Left lung (tissue), 14 donors: ENCODE measurements at places on chromosomes 2 and 18.

DNA sequence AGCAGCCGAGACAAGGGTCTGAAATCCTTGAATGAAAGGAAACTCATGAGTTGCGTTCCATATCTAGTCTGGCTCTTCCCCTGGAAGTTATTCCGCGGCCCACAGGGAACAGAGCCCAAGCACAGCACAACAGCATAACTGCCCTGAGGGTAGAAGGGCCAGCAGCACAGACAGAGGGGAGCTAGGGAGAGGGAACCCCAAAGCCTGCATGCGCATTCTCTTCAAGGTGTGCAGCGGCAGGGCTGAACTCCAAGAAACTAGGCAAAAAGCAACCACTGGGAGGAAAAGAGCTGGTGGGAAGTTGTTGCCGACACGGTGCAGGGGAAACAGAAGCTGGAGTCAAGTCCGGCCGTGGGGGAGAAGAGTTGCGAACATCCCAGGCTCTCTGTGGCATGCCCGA, 11.8 kb downstream of the GPR148 start:
- DNase-seq = no peak

DNA sequence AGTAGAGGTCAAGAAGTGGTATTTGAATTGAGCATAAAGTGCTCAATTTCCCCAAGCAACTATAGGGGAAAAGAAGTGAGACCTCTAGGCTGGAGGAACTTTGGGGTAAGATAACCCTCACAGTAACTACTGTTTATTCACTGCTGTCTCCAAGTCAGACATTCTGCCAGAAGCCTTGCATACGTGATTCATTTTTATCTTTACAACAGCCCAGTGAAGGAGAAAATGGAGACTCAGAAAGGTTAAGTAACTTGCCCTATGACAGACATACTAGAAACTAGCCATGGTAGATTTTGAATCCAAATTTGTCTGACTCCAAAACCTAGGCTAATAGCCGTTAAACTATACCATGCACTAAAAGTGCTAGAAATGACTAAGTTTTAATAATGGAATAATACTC, 28.4 kb downstream of the DNAJC10 start:
- DNase-seq = no peak

GRCh38 chr2:59182249-59182648, 941.1 kb upstream of the FANCL start:
- DNase-seq = no peak

DNA sequence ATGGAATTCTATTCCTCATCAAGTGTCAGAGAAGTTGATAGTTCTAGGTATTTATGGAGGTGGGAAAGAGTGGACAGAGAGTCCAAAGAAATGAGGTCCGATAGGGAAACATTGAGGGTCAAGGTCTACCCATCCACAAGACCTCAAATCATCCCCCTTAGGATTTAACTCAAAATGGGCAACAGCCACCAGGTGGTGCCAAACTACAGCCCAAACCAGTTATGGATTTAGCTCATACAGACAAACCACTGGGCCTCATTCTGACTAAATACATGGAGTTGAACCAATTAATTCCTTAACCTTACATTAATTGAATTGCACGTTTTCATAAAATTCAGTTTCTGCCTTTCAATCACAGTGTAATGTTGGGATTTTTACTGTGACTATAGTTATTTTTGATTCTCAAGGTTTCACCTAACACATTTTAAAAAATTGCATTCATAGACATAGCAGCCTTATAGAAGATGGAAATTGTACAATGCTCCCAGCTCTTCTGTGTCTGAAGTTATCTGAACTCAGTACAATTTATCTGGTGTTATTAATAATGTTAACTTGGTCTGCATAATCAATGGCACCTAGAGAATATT, 98.2 kb upstream of the HNMT start:
- no peak for DNase-seq

DNA sequence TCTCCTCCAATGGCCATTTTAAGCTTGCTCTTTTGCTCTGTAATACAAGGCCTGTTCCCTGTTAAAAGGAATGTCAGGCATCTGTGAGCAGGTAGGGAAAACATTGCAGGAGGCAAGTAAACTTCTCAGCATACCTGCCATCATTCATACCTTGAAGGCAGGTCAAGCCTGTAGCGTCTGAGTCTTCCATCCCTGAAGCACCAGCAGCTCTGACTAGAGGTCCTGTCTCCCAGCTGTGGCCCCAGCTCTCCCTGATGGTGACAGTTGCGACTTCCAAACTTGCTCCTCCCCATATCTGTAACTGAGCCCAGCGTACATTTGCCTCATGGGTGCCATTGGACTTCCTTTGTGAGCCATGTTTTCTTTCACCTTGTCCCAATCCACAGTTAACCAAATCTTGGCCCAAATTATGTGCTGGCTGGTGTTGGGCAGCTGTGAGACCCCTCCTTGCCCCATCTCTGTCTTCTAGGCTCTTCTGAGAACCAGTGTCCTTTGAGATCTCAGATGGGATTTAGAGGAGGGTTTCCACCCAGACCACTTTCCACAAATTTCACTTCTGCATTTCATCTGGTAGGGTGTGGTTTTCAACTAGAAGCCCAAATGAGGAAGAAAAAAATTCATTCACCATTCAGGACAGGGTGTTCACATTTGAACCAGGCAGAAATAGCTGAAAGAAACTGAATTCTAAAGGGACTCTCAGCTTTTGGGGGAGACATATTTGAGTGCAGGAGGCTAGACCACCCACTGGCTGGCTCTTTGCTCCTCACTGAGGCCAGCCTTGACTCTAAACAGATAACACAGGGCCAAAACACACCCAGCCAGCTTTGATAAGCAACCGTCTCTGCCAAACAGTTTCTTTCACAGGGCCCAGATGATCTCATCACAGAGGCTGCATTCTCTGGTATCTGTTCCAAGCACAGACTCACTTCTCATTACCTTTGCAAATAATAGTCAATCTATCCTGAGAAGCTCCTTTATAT, 66.4 kb upstream of the MSH2 start:
- no peak for DNase-seq

- no peak for DNase-seq
These were observed 1038.0 kb upstream of the PIK3C3 start for GRCh38 chr18:40917056-40917455.
